ENCODE measurements at places on chromosomes 13 and 19. TPM values are rescaled to one million over a fixed set of nuclear protein-coding genes. Genes with fewer than 3 reads are reported as not detected.

The ZNF568 gene
- 35.4 TPM for total RNA-seq

The RPL36 gene
- 293 TPM for total RNA-seq

The HSPB6 gene
- 152 TPM for total RNA-seq

The FFAR1 gene
- not detected for total RNA-seq

The PSG7 gene
- not detected for total RNA-seq

The ZNF844 gene
- 24.4 TPM for total RNA-seq

The IGFL2 gene
- total RNA-seq, result 0.82 TPM

The URAD gene
- not detected for total RNA-seq

The GPR18 gene
- total RNA-seq, result not detected
